ENCODE measurements at places on chromosomes 11 and 22.

- DNase-seq, result no peak
Measured at GRCh38 chr11:112464949-112465348, 204.3 kb upstream of the PLET1 start.

DNA sequence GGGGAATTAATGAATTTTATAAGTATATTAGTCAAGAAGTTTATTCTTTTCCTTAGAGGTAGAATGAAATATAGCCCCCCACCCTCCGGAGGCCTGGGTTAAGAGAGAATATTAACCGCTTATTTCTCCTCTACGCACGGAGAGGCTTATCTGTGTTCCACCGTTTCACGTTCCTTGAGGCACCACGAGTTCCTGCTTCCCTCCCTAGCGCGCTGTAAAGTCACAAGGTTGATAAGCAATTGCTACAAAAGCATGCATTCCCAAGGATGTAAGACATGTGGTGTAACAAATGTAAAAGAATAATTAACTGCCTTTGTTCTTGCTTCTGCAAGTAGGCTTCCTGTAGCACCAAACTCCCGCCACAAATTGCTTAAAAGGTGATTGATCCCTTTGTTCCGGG is 1.5 kb upstream of the ANKRD42 start:
- DNase-seq, result no peak

- no peak for DNase-seq
Measured at GRCh38 chr11:17129003-17129402, 51.5 kb upstream of the RPS13 start.

DNA sequence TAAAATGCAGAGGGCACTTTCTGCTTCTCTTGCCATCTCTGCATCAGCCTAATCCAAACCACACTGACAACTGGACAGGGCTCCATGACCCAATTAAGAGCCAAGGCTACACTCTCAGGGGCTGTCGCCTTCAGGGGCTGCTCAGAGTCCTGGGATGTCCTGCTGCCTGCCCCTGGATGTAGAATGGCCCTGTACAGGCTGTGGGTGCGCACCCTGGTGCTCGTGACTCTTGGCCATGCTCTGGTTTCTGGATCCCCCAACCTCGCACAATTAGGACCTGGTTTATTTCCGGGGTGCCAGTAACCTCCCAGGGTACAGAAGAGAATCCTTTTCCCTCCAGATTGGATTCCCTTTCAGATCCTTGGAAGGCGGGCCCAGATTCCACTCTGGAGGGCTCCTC is 11.3 kb downstream of the IFT27 start:
- no peak for DNase-seq

DNA sequence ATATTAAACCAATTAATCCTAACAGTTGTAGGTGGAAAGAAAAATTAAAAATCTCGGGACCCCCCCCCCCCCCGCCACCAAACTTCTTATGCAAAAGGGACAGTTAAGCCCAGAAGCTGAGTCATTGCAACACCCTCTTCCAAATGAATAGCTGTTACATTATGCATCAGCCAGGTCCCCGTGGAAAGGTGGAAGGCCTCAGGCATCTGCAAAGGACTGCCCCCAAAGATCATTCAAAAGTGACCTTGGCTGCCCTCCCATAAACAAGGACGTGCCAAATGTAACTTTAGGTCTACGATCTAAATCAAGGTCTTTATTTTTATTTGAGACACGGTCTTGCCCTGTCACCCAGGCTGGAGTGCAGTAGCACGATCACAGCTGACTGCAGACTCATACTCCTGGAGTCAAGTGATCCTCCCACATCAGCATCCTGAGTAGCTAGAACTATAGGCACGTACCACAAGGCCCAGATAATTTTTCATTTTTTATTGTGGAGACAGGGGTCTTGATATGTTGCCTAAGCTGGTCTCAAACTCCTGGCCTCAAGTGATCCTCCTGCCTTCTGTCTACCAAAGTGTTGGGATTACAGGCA is 22.8 kb downstream of the SYN3 start:
- no peak for DNase-seq

GRCh38 chr22:31893460-31893859 is 50.9 kb upstream of the YWHAH start:
- DNase-seq, result no peak

- DNase-seq, result no peak
Measured at GRCh38 chr11:73293356-73293936, 14.6 kb upstream of the ARHGEF17 start.

DNA sequence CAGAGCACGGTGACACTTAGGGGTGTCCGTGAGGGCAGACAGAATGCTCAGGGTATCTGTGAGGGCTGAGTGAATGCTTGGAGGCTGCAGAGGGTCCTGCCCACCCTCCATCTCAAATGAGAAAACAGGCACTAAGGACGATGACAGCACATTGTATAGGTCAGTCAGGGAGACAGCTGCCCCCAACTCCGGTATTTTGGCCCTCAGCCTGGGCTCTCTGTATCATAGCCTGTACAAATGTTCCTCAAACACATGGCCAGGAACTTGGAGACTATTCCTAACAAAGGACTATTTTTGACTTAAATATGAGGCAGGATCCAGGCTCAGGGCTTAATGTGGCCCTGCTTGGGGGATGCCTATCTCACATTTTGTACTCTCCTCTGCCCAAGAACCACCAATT is 145.4 kb downstream of the OPCML start:
- DNase-seq, result no peak

GRCh38 chr11:19939415-19939929 is 220.8 kb downstream of the DBX1 start:
- DNase-seq, result no peak

GRCh38 chr11:117799634-117800033 is 2.6 kb upstream of the DSCAML1 start:
- no peak for DNase-seq

All from stimulated activated CD8-positive, alpha-beta memory T cell treated with anti-CD3 and anti-CD28 coated beads, Interleukin-12 subunit alpha, Interleukin-12 subunit beta, amount 100 ng/mL, for 4 hours (primary cell).